ENCODE measurements at places on chromosomes 4 and X. TPM values are rescaled to one million over a fixed set of nuclear protein-coding genes. Genes with fewer than 3 reads are reported as not detected.

DNA sequence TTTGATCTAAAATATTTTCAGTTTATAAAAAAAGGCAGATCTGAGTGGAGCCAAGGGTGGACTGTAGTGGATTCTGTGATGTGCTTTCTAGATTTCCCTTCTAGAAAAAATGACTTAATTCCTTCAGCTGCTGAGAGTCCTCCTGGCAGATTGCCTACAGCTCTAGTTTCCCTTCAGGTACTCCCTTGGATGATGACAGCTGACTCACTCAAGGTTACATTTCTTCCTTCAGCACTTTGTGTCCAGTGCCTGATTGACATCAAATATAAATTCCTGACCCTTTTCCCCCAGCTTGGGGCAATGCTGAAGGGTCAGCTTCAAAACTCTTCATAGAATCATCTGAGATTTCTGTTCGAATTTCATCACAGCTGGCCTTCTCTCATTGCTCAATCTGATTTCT is 161.7 kb downstream of the EMCN start:
- no peak overlapping the region for H3K27ac ChIP-seq
- DNase-seq = no peak
- no peaks in the 10 kb centered on the region for H3K4me1 ChIP-seq
- H3K36me3 ChIP-seq = no peaks in the 10 kb centered on the region
- H3K27me3 ChIP-seq = peaks cover 4% of the 10 kb centered on the region

GRCh38 chr4:75733369-75733768 is 9.0 kb downstream of the USO1 start:
- peaks cover 30% of the 10 kb centered on the region for H3K4me1 ChIP-seq
- no peak overlapping the region for H3K27ac ChIP-seq
- H3K27me3 ChIP-seq = no peaks in the 10 kb centered on the region
- peaks cover 10% of the 10 kb centered on the region for H3K36me3 ChIP-seq
- DNase-seq = no peak
- H3K4me3 ChIP-seq = no peak overlapping the region

GRCh38 chr4:87108142-87108546 is 112.3 kb downstream of the KLHL8 start:
- H3K27me3 ChIP-seq = no peaks in the 10 kb centered on the region
- H3K27ac ChIP-seq = no peak overlapping the region
- peak; percentile 39 for DNase-seq
- H3K4me3 ChIP-seq = no peak overlapping the region
- peaks cover 45% of the 10 kb centered on the region for H3K4me1 ChIP-seq

GRCh38 chrX:44308869-44309268 is 34.6 kb downstream of the EFHC2 start:
- DNase-seq = no peak
- H3K27me3 ChIP-seq = no peaks in the 10 kb centered on the region
- no peak overlapping the region for H3K27ac ChIP-seq
- H3K4me1 ChIP-seq = peaks cover 6% of the 10 kb centered on the region

DNA sequence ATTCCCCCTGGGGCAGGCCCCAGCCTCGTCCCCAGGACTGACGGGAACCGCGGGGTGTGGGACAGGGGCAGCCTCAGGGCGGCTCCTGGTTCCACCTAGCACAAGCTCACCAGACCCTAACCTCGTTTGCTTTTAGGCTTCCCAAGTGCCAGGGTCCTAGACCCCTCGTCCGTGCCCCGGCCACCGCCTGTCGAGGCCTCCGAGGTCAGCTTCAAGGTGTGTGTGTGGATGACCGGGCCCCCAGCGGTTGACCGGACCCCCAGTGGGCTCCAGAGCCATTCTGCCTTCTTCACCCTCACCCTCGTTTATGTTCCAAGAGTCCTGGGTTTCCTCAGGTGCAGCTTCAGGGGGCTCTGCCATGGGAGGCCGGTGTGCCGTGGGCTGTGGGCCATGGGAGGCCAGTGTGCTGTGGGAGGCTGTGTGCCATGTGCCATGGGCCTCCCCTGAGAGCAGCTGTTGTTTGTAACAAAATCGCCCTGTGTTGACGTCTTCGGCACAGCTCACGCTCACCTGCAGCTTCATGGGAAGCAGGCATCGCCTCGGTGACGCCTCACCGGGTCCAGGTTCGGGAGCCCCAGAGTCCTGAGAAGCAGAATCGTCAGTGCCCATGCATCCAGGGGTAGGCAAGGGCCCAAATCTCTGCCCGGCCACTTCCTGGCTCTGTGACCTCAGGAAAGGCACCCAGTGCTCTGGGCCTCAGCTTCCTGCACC is 43.0 kb upstream of the HMX1 start:
- H3K4me1 ChIP-seq = no peaks in the 10 kb centered on the region
- H3K36me3 ChIP-seq = no peaks in the 10 kb centered on the region

DNA sequence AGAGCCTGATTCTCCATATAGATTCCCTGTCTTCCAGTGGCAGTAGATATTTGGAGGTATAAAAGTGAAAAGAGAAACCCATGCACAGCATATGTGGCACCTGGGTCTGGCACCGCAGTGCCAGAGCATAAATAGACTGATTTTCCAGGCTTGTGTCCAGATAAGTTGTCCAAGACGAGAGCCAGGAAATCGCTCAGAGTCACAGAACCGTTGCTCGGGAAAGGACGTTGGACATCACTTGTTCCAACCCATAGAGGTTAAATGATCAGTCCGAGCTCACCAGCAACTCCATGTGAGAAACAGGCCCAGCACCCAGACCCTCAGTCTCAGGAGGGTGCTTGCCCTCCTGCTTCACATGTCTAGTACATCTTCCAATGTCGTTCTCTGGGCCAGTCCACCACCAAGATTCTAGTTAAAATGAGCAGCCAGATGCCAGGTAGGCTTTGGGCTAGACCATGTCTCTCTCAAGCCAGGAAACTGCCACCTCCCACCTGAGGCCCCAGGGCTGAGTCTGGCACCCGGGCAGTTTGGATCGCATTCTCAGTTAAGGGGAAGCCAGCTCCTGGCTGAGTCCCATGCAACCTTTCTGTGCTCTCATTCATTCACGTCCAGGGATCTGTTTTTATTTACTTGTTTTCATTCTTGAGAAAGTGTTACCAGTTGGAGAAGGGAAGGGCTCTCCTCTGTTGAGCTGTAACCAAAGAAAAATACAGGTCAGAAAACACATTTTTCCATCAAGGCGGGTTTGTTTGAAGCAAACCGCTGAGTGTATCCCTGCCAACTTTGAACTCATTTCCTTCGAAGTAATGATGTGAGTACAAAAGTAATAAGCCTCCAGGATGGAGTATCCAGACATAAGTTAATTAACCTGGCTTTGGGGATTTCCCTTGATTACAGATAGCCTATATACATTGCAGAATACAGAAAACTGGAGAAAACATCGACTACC is 91.7 kb downstream of the PHOX2B start:
- H3K4me1 ChIP-seq = no peaks in the 10 kb centered on the region
- H3K27ac ChIP-seq = no peak overlapping the region
- H3K27me3 ChIP-seq = peaks cover 7% of the 10 kb centered on the region
- H3K4me3 ChIP-seq = no peak overlapping the region
- no peak for DNase-seq

DNA sequence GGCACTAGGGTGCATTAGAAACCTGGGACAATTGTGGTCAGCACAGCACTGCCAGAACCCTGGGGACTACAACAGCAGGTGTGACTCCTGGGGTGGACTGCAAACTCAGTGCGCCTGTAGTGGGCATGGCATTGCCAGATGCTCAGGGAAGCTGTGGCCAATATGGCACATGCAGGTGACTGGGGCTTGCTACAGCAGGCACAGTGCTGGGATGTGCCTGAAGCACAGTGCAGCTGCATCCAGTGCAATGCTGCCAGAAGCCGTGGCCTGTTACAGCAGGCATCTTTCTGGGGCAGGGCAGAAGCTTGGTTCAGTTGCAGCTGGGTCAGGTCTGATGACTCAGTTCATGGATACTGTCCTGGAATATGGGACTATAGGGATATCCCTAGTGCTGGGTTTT is 445.8 kb downstream of the CCSER1 start:
- no peaks in the 10 kb centered on the region for H3K27me3 ChIP-seq
- no peak for DNase-seq
- H3K4me3 ChIP-seq = no peak overlapping the region

DNA sequence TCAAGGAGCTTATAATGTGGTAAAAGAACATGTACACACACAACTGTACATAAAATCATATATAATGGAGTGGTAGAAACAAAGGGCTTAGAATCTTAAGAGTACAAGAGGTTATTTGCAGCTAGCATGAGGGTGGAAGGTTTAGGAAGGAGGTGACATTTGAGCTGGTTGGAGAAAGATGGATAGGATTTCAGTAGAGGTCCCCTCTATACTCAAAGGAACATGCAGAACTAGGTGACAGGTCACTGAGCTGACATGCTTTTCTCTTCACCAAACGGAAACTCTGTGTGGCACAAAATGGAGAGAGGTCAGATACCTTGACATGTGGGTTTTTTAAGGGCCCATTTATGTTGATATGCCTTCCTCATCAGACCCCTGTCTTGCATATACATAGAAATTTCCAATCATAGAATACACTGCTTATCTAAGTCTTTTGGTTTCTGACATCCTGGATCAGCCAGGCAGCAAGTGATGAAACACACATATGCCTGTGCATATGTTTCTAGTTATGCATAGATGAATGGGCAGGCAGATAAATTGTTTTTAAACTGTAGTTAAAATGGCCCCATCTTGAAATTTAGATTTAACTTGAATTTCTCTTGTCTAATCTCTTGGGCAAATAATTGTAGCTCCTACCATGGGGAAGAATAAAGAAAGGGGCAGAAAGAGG is 29.3 kb downstream of the CLCN5 start:
- no peak for DNase-seq
- H3K27me3 ChIP-seq = no peaks in the 10 kb centered on the region
- H3K4me1 ChIP-seq = no peaks in the 10 kb centered on the region

The GPRASP1 gene
- 4.0 TPM for total RNA-seq

The RHOXF2 gene
- not detected for total RNA-seq
